ENCODE measurements at places on chromosomes 7 and 10.

DNA sequence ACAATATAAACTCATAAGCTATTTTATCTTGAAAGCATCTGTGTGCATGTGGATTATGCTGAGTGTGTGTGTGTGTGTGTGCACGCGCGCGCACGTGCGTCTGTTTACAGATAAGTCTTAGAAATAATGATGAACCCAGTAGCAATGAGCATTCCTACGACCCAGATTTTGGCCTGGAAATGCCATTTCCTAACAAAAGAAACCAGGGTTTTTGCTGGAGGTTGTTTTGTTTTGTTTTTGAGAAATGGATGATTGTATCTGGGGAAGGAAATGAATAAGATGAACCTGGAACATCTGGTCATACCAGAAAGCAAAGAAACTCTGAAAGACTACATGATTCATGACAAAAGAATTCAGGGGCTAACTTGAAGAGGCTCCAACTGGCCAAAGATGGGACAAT lies 22.1 kb upstream of the LMOD2 start:
- no peak for DNase-seq

DNA sequence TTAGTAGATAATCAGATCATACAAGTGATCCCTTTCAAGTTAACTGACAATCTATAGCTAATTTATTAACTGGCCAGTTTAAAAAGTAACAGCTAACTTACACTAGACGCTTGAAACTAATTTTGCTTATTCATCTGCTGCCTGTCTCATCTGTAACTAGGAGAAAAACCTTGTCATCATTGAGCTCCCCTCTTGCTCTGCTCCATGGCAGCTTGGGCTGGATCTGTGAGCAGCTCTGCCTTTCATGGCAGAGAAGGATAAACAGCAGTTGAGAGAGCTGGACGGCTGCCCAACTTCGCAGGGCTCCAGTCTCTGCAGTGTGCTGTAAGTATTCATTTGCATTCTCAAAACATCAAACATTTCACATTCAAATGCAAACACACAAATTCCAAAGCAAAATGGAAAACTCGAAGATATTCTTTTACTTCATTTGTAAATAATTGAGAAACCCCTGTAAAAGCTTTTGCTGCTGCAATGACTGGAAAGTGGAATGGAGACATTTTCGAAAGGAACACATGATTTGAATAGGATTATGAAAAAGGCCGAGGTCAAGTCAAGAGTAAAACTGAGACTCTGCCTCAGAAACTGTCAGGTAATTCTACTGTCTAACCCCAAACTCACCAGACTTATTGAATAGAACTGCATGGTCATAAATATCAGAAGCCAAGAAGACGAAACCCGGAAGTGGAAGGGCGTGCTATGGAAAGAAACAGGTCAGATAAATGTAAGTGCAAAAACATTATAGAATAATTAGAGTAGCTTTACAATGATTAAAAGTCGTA lies 17.6 kb downstream of the SLC35B4 start:
- DNase-seq = no peak

DNA sequence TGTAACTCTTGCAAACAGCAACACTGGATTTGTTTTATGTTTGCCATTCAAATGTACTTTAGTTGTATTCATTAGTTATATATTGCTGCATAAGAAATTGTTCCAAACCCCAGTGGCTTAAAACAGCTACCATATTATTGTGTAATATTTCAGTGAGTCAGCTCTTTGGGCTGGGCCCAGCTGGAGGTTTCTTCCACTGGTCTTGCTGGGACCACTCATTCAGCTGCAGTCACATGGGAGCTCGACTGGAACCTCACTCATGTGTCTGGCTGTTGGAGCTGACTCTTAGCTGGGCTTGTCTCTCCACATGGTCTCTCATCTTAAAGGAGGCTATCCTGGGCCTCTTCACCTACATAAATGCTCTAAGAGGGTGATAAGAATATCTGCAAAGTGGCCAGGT lies 23.2 kb upstream of the PIP4K2A start:
- no peak for DNase-seq

DNA sequence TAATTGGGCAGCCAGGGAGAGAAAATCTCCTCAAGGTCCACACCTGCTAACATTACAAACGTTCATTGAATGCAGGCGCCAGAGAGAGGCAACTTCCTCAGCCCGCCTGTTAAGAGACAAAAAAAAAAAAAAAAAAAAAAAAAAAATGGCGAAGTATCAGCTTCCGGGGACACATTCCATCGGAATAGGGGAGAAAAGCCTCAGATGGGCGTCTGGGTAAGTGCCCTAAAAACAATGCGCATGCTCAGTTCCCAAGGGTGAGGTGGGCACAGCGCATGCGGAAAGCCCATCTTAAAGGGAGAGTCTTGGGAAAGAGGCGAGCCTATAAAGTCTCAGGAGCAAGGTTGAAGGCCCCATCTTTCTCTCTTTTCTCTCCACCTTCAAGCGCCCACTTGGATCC lies 1139.7 kb upstream of the CELF2 start:
- DNase-seq = no peak

DNA sequence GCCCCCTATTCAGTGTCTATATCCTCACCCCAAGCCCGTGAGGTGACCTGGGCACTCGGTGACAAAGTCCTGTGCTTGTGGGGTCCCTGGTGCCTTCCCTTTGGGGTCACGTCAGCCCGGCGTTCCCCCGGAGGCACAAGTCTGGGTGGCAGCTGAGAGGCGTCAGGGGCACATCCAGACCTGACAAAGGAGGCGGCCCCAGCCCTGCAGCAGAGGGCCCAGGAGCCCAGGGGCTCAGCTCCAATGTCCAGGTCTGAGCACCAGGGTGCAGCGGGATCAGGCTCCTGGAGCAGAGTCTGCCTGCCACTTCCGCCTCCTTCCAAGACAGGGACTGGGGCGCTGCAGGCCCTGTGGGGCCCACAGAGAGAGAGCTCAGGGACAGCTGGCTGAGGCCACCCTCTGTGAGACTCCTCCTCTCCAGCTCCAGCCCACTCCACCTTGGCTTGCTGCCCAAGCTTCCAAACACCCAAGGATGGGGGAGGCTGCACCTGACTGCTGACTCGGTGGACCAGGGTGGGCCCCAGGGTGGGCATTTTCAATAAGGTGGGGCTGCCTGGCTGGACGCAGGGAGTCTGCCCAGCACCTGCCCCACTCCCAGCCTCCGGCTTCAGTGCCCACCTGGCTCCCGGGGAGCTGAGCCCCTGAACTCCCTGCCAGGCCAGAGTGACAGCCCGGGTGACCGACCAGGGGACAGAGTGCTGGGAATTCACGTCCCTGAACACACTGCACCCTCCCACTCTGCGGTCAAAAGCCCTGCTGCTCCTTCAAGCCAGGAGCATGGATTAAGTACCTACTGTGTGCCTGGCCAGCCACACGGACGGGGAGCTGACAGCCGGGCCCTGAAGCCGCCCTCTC lies 1.0 kb upstream of the KNDC1 start:
- DNase-seq = no peak

- DNase-seq = no peak
Observed at GRCh38 chr7:75642810-75643486, 95.8 kb downstream of the HIP1 start.

GRCh38 chr7:139066315-139066714 lies 30.5 kb upstream of the ZC3HAV1L start:
- DNase-seq = no peak
